ENCODE measurements at places on chromosomes 12 and 14.

DNA sequence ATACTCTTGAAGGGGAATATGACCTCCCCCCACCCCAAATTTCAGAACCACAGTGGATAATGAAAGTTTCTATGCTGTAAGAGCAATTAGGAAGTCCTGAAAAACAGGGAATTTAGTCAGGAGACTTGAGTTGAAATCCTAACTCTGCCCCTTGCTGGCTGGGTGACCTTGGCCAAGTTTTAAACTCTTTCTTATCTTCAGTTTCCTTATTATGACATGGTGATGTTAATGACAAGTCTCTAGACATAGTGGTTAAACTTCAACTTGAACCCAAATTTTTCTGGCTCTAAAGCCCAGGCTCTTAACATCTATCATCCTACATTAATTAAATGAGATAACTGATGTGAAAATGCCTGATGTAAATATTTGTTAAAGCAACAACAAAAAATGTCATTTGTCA, 325.9 kb downstream of the APAF1 start:
- DNase-seq: no peak

- DNase-seq: no peak
Observed at GRCh38 chr12:100721169-100721568, 73.4 kb upstream of the ANO4 start.

DNA sequence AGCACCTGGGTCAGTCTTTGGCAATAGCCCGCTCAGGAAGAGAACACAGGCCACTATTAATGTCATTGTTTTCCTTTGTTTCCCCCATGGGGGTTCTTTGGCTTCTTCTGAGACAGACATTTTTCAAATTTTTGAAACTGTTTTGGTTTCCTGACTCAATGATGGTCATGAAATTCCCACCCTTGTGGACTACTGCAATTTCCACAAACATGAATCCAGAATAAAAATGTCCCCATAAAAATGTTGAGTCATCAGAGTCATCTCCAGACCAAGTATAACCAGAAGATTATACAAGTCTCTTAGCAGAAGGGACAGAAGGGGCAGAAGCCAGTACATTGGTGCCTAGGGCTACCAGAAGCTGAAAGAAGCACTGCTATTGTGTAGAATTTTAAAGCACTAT, 29.1 kb downstream of the SLCO1A2 start:
- no peak for DNase-seq

DNA sequence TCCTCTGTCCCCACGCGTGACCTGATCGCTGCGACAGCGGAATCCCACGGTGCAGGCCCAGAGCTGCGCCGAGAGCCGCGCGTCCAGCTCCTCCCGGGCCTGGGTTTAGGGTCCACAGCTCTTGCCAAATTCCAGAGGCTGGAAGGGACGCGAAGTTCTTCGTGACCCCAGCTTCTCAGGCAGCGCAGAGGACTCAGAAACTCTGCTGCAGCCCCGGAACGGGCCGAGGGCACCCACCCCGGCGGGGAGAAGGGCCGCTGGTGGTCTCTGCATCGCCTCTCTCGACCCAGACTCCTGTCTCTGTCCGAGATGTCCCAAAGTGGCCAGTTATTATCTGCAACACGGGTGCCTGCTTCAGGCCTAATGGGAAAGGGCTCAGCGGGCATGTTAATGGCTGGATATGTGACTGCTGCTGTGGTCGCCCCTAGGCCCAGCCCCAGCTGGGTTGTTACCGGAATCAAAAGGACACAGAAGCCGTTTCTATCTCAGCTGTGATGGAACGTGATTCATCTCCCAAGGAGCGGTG, 236.4 kb downstream of the VRK1 start:
- DNase-seq: no peak

GRCh38 chr14:89454996-89455395, 38.0 kb upstream of the FOXN3 start:
- DNase-seq: no peak

GRCh38 chr12:114678718-114679117, 5.3 kb downstream of the TBX3 start:
- DNase-seq: no peak

DNA sequence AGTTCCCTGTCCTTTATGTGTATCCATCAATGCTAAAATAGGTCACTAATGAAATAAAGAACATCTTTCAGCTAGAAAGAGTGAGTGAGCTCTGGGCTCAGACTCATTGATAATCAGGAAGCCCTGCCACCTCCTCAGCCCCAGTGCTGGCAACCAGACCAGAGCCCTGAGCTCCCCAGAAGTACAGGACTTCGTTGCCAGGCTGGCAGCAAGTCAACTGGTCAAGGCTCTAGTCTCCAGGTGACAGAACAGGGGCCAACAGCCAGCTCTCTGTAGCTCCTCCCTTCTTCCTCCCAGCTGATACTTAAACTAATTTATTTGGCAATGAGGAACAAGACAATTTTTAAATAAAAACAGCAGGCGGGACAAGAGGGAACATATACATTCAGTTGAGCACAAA, 145.3 kb downstream of the EGLN3 start:
- no peak for DNase-seq

- no peak for DNase-seq
Observed at GRCh38 chr12:116577154-116577561, 18.0 kb downstream of the MAP1LC3B2 start.

DNA sequence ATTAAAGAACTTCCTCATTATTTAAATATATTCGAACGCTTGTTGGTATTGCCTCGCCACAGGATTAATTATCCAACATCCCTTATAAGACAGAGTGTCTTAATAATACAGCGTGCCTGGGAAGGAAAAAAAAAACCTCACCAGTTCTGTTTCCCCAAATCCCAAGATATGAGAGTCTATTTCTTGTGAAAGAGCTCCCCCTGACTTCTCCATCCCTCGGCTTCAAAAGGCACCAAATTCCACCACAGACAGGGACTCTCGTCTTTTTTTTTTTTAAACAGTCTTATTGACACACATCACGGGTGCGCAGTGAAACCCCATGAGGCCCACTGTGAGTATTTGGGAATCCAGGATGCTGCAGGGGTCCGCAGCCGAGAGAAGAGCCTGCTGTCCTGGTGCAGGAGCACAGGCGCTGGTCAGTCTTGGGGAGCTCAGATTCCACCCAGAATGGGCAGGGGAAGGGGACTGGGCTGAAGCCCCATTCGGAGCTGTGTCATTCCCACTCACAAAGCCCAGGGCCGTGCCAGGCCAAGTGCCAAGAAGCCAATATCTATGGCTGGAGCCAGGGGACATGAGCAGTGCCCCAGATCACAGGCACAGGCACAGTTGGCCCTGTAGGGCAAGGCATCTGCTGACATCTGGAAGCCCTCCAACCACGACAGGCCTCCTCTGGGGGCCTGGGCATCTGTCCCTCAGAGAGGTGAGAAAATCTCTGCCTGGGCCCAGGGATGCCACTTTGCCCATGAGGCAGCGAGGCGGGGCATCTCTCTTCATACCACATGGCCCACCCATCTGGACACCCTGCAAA, 71.9 kb downstream of the BCL11B start:
- DNase-seq: no peak

DNA sequence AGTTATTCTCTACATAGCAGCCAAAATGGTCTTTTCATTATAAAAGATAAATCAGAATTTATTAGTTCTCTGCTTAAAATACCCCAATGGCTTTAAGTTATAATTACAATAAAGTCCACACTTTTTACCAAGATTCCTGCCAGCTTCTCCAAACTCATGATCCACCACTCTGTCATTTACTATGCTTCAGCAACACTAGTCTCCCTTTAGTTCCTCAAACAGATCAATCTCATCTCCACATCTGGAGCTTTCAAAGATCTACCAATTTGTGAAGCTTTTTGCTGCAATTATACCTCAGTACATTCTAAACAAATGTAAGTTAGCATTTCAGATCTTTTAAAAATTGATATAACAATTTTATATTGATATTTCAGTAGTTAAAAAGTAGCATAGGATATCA, 24.9 kb downstream of the CATSPERB start:
- no peak for DNase-seq

DNA sequence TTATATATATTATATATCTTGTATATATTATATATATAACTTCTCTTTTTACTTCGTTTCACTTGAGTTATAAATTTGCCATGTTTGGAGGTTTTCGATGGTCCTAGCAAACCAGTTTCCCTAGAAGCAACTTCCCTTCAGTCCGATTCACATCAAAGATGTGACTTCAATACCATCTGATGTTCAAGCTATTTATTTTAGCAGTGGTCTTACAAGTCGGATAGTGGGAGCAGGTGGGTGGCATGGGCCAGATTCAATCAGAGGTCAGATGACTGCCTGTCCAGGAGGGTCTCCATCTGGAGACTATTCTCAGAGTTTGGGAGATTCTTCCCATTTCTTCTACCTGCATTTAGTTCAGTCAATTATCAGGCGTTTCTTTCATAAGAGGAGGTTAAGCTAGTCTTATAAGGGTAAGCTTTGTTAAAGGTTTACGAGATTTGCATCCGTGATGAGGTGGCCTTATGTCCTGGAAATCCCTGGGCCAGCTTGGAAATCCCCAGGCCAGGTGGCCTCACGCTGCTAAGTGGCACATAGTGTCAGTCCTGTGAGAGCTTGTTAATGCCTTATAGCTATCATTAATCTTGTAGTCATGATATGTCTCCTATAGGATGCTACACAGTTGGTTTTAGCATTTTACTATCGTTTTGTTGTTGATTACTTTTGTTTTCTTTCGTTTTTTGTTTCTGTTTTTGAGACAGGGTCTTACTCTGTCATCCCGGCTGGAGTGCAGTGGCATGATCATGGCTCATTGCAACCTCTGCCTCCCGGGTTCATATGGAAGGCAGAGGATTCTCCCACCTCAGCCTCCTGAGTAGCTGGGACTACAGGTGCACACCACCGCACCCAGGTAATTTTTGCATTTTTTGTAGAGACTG, 145.8 kb downstream of the BICD1 start:
- DNase-seq: no peak

- DNase-seq: no peak
Observed at GRCh38 chr12:76768576-76768975, 4.7 kb downstream of the ZDHHC17 start.

GRCh38 chr14:69260190-69260860, 367 bp downstream of the GALNT16 start:
- no peak for DNase-seq

DNA sequence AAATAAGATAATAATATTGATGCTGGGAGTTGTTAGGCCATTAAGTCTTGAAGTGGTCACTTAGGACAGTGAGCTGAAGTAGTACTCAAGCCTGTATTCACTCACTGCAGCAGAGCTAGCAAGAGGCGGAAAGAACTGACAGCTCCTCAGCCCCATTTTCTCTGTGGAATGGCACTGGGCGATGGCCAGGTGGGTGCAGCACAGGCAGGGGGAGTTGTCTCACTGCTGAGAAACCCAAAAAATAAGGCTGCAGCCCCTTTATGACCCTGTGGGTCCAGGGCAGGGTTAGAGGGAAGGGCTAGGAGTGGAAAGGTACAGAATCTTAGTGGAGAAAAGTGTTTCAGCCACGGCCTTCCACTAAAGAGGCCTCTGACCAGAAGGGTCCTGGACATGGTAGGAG, 35.5 kb downstream of the PDZRN4 start:
- no peak for DNase-seq

GRCh38 chr12:52402873-52403540, 3.1 kb downstream of the KRT82 start:
- no peak for DNase-seq

- no peak for DNase-seq
Observed at GRCh38 chr12:51390891-51391282, 319 bp downstream of the GALNT6 start.

GRCh38 chr12:52794479-52795331, 1.2 kb downstream of the KRT3 start:
- DNase-seq: no peak

- peak; percentile 79 for DNase-seq
Observed at GRCh38 chr12:105330283-105330930, at the start of gene C12orf75. Gene C12orf75 (plus strand): TSS chr12:105330691. CDS start chr12:105330892, 201 bp downstream.

DNA sequence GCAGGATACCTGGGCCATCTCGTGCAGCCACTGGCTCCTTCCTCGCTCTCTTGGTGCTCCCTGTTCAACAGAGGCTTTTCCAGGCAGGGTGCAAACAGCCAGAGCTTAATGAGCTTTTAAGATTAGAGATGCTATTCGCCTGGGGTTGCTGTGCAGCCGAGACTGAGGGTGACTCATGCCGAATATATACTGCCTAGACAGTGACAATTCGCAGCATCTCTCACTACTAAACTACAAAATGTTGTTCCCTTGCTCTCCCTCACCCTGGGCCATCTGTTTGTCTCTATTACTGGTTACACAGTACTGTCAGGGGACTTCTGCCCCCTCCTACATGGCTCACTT, 26.0 kb upstream of the TESC start:
- no peak for DNase-seq

DNA sequence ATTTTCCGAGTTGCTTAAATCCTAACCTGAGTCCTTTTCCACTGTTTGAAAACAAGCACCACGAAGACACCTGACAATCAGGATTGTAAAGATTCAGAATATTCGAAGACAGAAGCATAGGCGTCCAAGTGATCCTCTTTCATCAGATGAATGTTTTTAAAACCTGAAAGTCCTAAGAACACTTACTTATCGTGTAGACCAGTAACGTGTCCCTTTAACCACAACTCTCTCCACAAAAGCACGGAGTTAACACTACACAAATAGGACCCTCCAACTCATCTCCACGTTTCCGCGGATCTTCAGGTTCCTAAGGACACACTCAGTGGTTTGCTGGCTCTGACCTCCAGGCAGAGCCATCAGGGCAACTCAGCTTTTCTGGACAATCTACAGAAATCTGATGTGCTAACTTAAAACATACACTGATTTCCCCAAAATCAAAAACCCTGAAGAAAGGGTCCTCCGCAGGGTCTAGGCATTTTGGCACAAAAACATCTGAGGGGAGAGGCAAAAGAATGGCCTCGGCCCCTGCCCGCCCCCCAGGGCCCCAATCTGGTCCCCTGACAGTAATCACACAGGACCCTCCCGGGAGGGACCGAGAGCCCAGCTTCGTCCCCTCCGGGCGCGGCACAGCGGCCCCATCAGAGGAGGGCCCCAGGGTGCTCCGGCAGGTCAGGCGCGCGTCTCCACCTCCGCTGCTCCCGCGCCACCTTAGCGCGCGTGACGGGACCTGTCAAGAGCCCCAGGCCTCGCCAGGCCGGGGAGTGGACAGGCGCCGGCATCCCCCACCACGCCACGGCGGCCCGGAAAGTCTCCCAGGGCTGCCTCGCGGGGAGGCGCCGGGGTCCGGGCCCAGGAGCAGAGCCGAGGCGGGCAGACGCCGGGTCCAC, 925 bp downstream of the DICER1 start:
- DNase-seq: no peak

DNA sequence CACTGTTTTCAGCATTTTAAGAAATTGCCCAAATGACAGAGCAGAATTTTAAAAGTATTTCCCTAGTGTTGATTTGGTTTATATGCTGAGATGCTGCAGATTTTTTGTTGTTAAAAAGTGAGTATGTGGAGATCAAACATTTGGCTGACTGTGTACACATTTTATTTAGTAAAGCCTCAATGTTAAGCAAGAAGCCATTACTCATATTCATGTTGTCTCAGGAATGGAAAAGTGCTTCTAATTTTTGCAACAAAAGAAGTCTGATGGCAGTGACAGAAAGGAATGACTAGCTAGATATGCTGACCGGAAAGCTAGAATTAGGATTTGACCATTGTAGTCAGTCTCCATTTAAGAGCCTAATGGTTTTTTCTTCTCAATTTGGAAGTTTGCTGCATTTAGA, 22.5 kb downstream of the SLC38A6 start:
- no peak for DNase-seq
